ENCODE measurements at places on chromosomes 5 and 9. TPM values are rescaled to one million over a fixed set of nuclear protein-coding genes. Genes with fewer than 3 reads are reported as not detected.

The CTNND2 gene
- 1.1 TPM for total RNA-seq

The SPINK7 gene
- not detected for total RNA-seq

The SH3TC2 gene
- total RNA-seq: 2.5 TPM

The C5orf34 gene
- 1.9 TPM for total RNA-seq

DNA sequence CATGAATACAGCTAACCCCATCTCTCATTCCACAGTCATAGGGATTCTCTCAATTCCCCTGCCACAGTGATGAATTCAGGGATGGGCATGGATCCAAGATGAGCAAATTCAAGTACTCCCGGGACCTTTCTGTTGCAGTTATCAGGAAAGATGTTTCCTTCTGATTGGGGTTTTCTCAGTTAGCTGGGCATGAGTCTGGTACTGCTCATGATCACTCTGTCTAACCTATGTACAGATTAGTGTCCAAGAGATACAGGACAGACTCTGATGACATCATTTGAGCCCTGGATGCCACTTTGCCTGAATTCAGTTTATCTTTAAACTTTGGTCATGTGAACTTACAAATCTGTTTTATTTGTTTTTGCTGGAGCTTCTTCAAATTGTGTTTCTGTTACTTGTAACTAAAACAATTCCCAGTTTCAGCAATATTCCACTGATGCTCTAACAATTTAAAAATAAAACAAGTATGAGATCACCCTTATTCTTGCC lies 257.7 kb upstream of the KLF9 start:
- no peak for DNase-seq

- peak; percentile 72 for DNase-seq
Observed at GRCh38 chr9:113504725-113505590, 41.4 kb downstream of the RGS3 start.

The ANKRD20A1 gene
- 4.7 TPM for total RNA-seq

The KIF27 gene
- total RNA-seq: 3.0 TPM

DNA sequence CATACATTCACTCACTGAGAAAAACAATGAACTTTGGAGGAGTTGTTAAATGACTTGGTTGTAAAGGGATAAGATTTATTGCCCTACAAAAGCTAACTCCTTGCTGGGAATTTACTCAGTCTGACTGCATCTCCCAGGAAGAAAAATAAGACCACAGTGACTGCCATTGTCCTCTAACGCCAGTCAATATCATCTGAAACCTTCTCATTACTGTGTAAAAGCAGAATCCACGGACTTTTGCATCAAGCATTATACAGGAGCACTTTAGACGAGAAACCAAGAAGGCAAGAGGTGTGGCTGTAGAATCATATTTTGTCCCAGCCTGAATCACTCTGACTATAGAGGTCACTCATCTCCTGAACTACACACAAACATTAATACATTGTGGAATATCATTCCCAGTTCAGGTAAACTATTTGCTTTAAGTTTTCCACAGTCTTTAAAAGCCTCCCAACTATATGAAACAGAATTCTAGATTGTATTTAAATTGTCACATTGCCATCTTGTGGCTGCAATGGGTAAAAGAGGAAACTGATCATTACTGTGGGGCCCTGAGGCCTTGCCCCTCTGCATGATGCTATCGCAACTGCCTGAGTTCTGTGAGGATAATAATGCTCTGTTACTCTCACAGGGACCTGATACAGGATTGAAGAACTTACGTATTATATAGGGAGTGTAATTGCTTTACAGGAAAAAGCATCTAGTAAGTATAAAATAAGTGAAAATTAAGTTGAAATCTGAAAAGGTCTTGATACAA lies 142.9 kb downstream of the SLCO4C1 start:
- DNase-seq: peak; percentile 24

DNA sequence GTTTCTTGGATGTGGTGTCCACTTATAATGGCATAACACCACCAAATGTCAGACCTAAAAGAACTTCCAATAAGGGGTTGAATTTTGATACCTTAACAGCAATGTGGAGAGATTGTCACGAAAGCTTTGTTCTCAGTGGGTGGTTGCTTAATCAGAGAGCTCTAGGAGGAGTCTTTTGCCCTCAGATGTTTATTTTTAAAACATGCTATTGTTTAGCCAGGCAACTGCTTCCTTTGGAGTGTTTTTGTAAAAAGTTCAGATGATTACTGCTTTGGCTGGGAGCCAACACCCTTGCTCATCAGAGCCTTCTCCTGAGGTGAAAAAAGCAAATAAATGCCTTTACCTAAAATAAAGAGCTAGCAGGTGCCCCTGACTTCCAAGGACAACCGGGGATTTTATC lies 65.0 kb downstream of the SLC1A1 start:
- no peak for DNase-seq

- DNase-seq: no peak
Observed at GRCh38 chr5:54295651-54296276, 14.6 kb downstream of the ARL15 start.

DNA sequence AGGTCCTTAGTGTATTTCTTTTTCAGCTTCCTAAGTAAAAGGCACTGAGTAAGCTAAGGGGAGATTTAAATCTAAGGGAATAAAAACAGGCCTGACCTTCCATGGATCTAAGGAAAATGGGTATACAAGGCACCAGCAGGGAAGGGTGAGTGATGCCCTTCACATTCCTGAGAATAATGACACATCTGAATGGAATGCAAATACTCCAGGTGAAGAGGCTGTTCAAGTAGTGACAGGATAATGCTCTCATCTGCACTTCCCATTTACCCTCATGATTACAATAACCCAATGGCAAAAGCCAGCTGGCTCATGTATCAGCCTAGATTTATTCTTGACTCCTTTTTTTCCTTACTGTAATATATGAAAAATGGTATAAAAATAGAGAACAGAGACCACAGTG lies 216.2 kb upstream of the ACTBL2 start:
- DNase-seq: no peak

The QRFP gene
- 0.77 TPM for total RNA-seq

DNA sequence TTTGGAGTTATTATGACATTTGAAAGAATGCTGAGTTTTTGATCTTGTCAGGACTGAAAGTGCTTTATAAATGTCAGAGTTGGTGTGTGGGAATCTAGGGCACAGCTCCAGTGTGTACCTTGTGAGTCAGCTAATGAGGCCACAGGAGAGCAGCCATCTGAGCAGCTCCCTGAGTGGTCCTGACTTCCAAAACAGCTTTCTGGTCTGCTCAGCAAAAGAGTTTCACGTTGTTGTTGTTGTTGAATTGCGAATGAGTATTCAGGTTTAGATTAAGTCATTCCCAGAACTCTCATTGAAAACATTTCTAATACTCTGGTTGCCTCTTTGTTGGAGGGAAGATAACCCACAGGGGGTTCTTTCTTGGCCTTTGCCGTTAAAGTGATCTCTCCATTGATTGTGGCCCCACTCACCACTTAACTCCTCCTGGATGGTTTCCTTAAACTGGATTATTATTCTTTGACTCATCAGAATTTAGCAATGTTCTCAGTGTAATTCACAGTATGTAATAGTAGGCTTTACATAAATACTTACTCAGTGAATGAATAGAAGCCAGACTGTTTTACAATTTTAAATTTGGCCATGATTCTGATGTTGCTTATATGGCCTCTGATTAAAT lies 125.1 kb upstream of the SGCD start:
- no peak for DNase-seq

The PCDHB13 gene
- total RNA-seq: 0.40 TPM

- DNase-seq: no peak
Observed at GRCh38 chr9:72915659-72916058, 37.2 kb downstream of the ALDH1A1 start.

GRCh38 chr5:37786862-37787519 lies 52.9 kb downstream of the GDNF start:
- DNase-seq: no peak

GRCh38 chr5:91122651-91123050 lies 260.5 kb downstream of the ARRDC3 start:
- DNase-seq: no peak

The AKNA gene
- 26.9 TPM for total RNA-seq

DNA sequence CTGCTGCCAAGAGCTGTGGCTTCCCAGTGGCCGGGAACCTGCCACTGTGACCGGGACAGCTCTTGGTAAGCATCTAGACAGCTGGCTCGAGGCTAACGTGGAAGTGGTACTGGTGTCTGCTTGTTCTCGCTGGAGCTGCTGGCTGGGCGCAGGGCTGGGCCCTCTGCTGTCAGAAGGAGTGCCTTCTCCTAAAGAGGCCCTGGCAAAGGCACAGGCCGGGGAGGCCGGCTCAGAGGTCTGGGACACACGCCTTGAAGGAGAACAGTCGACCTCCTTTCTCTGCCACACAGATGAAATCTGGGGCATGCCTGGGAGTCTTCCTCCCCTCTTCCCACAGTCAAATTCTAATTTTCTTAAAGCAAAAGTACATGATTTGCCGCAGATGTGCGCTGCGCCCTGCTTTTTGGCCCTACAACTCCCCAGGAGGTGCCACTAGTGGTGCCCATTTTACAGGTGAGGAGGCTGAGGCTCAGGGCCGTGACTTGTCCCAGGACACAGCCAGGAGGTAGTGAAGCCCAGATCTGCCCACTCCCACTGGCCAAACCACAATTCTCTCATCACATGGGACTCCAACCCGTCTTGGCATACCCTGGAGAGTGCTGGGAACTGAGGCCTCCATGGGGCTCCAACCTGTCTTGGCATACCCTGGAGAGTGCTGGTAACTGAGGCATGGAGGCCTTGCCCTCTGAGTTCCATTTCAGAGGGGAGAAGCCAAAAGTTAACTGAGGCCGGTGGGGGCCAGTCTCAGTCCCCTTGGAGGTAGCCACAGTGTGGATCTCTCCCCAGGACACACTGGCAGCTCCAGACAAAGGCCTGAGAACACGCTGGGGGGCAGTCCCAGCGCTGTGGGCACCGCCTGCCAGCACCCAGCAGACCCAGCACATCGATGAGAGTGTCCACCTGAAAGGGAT lies 12.0 kb upstream of the RXRA start:
- DNase-seq: no peak

DNA sequence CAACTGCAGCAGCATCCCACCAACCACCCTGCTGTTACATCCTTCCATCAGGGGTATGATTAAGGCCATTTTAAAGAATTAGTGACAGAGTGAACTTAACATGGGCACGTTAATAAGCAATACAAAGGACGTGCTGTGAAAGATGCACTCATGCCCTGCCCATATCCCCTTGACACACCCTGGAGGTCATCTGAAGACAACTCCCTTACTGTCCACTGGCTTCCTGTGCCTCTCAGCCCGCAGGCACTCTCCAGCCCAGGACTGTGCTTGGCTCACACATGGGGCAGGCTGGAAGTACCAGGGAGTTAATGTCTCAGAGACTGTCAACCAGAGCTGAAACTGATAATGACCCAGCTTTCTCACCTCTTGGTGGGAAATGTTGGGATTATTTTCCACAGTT lies 81.8 kb downstream of the TRIM36 start:
- no peak for DNase-seq

The NIPAL4 gene
- 1.4 TPM for total RNA-seq

GRCh38 chr9:133485531-133486260 lies 6.8 kb upstream of the SLC2A6 start:
- DNase-seq: no peak

GRCh38 chr9:121599872-121600585 lies 51.4 kb upstream of the DAB2IP start:
- DNase-seq: no peak

GRCh38 chr5:124551939-124552279 lies 194.5 kb downstream of the ZNF608 start:
- no peak for DNase-seq

The CORO2A gene
- 53.8 TPM for total RNA-seq

DNA sequence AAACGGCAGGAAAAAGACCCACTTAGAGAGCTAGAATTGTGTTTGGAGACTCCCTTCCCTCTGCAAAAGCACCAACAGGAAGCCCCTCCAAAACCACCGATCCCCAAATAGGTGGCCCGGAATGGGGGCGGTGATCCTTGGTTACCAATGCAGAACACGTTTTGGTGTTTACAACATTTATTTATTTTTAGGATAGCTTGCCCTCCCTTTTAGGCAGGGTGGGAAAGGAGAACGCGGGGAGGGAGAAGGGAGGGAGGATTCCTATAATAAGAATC lies 579 bp upstream of the NTRK2 start:
- DNase-seq: peak; percentile 16

DNA sequence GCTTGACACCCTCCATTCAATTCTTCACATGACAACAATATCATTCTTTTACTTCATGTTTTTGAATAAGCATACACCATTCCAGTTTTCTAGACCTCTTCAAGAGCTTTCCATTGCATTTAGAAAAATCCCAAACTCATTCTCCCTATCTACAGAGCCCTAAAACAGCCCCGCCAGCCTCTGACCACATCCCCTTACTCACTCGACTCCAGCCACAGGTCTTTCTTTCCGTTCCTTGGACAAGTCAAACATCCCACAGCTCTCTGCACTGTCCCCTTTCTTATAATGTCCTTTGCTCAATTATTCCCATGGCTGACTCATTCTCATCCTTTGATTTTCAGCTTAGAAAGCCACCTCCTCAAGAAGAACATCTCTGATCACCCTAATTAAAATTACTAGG lies 38.2 kb downstream of the TTC39B start:
- DNase-seq: no peak

DNA sequence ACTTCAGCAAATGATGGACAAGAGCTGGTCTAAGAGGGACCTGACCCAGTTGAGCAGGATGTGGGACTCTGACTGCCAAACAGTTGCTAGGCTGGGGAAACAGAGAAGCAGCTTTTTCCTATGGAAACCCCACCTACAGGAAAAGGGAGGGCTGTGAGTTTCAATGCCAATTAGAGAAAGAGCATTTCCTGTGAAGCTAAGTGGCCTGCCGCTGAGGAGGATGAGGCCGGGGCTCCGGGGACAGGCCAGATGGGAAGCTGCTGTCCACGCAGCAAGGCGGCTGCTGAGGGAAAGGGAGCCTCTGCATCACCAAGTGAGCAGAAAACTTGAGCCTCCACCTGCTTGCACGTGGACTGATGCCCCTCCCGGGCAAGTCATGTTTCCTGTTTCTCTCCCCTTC lies at the start of gene PCDH12:
PCDH12 (minus strand) TSS at position 90 of the 400 bp plus-strand sequence. CDS start 351 bp downstream, outside the sequence.
- DNase-seq: no peak

- no peak for DNase-seq
Observed at GRCh38 chr5:17127743-17128231, 89.6 kb upstream of the BASP1 start.

The SLC34A1 gene
- not detected for total RNA-seq

The PCDH12 gene
- total RNA-seq: 1.3 TPM

GRCh38 chr9:98342098-98342819 lies 86.8 kb upstream of the TBC1D2 start:
- DNase-seq: no peak

- no peak for DNase-seq
Observed at GRCh38 chr5:6158974-6159831, 219.1 kb downstream of the MED10 start.

The FOXD4L4 gene
- total RNA-seq: not detected

The SLC25A48 gene
- 4.1 TPM for total RNA-seq

DNA sequence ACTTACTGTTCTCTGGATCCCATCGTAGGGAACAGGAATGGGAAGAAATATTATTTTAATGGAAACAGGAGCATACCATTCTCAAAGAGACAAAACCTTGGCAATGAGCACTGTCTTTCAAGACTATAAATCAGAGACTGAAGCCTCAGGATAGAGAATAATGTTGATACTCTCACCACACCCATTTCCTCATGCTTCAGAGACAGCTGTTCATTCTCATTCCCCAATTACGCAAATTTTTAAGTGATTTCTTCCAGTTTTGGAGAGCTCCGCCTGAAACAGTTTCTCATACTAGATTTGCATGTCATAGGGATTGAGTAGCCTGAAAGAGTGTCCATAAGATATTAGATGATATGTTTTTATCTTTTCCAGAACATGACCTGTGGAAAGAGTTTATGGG lies 290.5 kb upstream of the RASA1 start:
- DNase-seq: no peak
